Activated T-helper 2 cell treated with anti-CD3 and anti-CD28 coated beads, Interferon-gamma antibody, Interleukin-2, Interleukin-4, amounts not matched to agents 10 μg/mL and 5 μg/mL and 100 μg/mL, durations not matched to agents 14 hours and 24 hours and 36 hours (primary cell): ENCODE measurements at places on chromosomes 3 and 15. TPM values are rescaled to one million over a fixed set of nuclear protein-coding genes. Genes with fewer than 3 reads are reported as not detected.

GRCh38 chr3:39433642-39434041, 27.1 kb downstream of the RPSA start:
- H3K27me3 ChIP-seq: peaks cover 4% of the 10 kb centered on the region
- H3K4me1 ChIP-seq: no peaks in the 10 kb centered on the region
- no peaks in the 10 kb centered on the region for H3K36me3 ChIP-seq
- no peak overlapping the region for H3K27ac ChIP-seq
- no peak for DNase-seq
- H3K4me3 ChIP-seq: no peak overlapping the region

- no peak for DNase-seq
- peaks cover 67% of the 10 kb centered on the region for H3K36me3 ChIP-seq
- H3K4me3 ChIP-seq: no peak overlapping the region
- no peaks in the 10 kb centered on the region for H3K27me3 ChIP-seq
- peaks cover 3% of the 10 kb centered on the region for H3K4me1 ChIP-seq
- H3K27ac ChIP-seq: no peak overlapping the region
Observed at GRCh38 chr15:77030928-77031375, 36.0 kb downstream of the PSTPIP1 start.

The PLCL2 gene
- total RNA-seq: 12.5 and 12.8 TPM in 2 replicates

- no peaks in the 10 kb centered on the region for H3K4me1 ChIP-seq
- H3K27ac ChIP-seq: no peak overlapping the region
- no peak for DNase-seq
- H3K4me3 ChIP-seq: no peak overlapping the region
- peaks cover 7% of the 10 kb centered on the region for H3K27me3 ChIP-seq
Observed at GRCh38 chr15:71730277-71731144, 79.8 kb upstream of the NR2E3 start.
